ENCODE measurements at places on chromosomes 7 and 10.

DNA sequence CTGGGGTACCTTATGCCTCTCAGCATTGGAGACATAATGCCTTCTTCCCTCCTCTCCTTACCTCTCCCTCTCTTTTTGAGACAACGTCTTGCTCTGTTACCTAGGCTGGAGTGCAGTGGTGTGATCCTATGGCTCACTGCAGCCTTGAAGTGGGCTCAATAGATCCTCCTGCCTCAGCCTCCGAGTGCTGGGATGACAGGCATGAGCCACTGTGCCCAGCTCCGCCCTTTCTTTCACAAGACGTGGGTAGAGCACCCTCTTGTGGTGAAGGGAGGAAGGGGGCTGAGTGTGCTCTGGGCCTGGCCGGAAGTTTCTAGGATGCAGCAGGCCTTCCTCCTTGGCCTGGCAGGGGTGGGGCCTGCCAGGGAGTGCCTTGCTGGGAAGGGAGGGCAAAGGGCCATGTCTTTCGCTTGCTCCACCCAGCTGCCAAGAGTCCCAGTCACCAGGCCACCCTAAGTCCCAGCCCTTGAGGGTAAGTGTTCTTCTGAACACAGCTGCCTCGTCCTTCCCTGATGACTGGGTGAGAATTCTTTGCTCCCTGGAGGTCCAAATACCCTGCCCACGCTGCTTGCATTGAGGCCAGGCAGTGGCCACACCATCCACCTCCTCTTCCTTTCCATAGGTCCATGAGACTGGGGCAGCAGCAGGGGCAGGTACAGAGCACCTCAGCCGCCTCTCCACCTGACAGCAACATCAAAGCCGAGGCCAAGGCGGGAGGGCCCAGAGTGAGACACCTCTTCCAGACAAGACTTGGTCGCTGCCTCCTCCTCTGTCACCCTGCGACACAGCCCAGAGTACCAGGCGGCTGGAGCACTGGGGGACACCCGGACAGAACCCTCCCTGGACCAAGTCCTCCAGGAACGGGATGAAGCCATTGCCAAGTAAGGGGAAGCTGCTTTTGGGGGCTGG, 3.7 kb downstream of the ABHD11 start:
- peak; percentile 77 for DNase-seq

DNA sequence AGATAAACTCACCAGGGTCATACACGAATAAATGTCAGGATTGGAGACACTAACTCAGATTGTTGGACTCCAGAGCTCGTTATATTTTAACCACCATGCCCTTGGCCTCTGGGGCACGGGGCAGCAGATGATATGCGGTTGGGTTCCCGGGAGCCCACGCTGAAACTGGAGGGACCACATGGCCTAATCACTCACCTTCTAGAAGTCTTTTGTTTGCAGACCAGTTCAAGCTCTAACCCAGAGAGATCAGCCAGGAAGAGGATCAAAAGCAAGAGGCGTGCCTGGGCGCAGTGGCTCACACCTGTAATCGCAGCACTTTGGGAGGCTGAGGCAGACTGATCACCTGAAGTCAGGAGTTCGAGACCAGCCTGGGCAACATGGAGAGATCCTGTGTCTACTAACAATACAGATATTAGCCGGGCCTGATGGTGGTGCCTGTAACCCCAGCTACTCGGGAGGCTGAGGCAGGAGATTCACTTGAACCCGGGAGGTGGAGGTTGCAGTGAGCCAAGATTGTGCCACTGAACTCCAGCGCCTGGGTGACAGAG, 42.6 kb upstream of the ECHDC3 start:
- no peak for DNase-seq

DNA sequence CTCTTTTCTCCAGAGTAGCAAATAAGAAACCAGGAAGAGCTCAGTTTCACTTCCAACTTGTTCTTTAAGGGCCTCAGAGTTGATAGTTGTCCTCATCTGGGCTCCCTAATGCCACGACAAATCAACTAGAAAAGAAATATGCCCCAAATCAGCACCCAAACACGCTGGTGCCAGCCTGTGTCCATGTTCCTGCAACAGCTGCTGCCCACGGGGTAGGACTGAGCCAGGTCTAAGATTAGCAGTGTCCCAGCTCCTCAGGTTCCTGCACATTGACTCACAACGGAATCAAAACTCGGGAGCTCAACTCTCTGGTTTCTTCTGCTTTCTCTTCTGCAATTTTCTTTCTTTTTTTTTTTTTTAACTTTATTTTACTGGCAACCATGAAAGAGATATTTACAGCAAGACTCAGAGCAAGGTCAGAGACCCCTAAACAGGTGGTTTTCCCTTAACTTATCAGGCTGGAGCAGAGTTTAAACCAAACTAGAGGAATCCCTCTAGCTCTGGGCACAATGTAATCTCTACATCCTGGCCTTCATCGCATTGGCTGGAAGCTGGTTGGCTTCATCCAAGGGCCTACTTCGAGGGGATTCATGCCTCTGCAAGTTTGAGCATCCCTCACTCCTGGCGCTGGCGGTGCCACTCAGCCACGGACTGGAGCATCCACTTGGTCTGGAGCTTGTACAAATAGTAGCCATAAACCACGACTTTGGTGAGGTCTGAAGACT, 126.1 kb downstream of the PFKFB3 start:
- no peak for DNase-seq

DNA sequence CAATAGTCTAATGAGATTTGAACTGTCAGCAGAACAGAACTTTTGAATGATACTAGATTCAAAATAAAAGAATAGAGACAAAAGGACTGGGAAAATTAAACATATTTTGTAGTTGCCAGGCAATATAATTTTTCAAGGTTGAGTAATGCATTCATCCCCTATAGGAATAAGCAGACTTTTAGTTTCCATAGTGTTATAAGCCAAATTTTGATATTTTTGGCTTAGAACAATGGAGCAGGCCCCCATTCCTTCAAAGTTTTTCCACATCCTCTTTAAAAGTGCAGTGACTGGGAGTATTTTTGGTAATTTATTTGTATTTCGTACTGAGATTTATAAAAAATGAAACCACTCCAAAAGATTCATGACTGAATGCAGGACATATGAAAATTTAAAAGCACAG, 24.0 kb downstream of the MEOX2 start:
- no peak for DNase-seq

- DNase-seq = no peak
Measured at GRCh38 chr7:125033506-125033905, 103.9 kb upstream of the POT1 start.

DNA sequence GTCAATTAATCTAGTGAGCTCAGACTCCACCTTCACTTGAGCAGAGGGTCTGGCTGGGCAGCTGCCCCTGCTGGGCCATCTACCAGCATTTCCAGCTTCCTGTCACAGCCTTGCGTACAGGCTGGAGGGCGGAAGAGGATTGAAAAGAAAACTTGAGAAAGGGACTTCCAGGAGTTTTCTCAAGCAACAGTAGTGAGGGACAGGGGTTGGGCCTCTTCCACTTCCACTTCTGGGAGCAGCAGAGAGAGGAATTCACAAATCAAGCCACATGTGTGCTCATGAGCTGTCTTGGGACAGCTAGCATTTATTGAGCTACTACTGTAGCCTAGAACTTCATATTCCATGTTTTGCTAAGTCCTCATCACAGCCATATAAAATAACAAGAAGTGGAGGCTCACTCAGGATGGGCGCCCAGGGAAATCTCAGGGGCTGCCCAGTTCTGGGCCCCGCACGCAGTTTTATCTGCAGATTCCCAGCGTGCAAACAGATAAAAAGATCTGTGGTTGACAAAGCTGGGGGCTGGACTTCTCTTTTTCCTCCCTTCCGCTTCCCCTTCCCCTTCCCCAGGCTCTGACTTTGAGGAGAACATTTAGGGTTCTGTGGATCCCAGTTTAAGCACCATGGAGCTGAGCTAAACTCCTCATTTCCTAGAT, 135.8 kb downstream of the RGS10 start:
- no peak for DNase-seq

GRCh38 chr10:76866841-76867586, 770.6 kb downstream of the KCNMA1 start:
- no peak for DNase-seq

DNA sequence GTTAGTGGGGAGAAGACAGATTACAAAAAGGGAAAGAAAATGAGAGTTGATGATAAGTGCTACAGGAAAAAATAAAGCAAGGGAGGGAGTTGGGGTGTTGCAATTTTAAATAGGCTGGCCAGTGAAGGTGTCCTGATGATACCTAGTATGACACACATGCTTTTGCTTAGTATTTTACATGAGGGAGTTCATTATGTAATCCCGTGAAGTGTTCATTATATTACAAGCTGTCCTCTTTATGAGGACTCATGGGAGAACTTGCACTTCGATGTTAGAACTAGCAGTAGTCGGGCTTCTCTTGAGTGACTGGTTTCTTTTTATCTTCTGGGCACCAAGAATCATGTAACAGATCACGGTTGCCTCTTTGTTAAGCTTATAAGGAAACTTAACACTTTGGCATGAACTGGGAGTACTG, 102.3 kb upstream of the MTPN start:
- DNase-seq = no peak

- no peak for DNase-seq
Measured at GRCh38 chr10:12974078-12974477, 27.4 kb downstream of the CCDC3 start.

DNA sequence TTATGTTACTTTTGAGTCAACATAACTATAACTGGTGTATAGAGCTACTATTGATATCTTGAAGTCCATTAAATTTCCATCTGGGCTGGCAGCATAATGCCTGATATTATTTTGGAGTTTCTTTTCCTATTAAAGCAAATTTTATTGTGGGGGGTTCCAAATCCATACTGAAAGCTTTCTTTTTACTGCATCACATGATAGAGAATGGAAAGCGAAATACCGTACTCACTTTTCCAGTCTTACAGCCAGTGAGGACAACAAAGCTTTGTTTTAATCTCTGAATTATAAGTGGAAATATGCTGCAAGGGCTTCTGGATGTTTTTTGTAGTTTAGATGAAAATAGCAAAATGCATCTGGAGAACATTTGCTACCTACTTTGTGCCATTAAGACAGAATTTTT, 477.5 kb upstream of the SEMA3D start:
- DNase-seq = no peak

DNA sequence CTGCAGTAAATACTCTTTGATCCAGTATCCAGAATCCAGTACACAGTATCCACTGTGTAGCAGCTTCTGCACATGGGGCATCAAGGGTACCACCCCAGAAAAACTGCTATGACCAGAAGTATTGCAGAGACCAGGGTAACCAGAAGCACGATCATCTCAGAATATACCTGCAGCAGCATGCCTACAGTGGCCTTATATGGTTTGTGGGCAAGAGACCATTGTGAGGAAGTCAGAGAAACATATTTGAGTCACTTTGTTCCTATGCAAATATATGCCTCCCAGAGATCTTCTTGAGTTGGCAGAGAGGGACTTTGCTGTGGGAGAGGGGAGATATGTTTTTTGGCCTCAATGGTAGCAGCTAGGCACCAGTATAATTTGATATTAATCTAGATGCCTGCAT, 206.4 kb upstream of the LRRTM3 start:
- DNase-seq = no peak

- DNase-seq = no peak
Measured at GRCh38 chr7:155228459-155228845, 69.2 kb upstream of the INSIG1 start.

DNA sequence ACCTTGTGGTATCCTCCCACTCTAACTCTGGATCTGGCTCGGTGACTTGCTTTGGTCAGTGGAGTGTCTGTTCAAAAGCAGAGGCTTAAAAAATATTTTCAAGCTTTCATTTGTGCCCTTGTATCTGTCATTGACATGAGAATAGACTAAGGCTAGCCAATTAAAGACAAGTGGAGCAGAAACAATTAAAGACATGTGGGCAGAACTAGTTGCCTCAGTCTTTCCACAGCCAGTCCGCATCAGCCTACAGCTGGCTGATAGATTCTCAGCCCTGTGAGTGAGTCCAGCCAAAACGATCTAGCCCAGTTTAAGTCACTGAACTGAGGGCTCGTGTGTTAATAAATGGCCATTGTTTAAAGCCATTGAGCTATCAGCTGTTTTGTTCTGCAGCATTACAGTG, 185.2 kb upstream of the DGKB start:
- DNase-seq = no peak

- no peak for DNase-seq
Measured at GRCh38 chr10:110260746-110261477, 43.8 kb downstream of the SMNDC1 start.

GRCh38 chr10:132878730-132879407, 63.5 kb downstream of the CFAP46 start:
- DNase-seq = no peak

GRCh38 chr10:102235598-102235920, 5.8 kb downstream of the PITX3 start:
- DNase-seq = no peak

DNA sequence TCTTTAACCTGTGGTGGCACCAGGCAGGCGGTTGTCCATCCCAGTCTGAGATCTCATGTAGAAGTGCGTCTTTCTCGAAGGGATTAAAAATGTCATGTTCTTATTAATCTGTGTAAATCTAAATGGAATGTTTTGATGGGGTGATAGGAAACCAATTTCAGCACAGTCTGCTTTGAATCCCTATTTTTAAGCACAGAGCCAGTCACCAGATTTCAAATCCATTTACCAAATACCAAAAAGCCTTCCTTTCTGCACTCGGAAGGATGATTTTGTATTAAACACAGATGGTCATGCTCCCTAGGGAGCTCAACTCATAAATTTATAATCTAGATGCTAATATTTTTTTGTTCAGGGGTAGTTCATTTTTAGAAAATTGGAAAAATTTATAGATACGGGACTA, 160.6 kb upstream of the AOAH start:
- no peak for DNase-seq

- no peak for DNase-seq
Measured at GRCh38 chr10:114856544-114857287, 35.1 kb downstream of the FHIP2A start.

- DNase-seq = no peak
Measured at GRCh38 chr7:128988372-128988771, 50.6 kb downstream of the IRF5 start.

DNA sequence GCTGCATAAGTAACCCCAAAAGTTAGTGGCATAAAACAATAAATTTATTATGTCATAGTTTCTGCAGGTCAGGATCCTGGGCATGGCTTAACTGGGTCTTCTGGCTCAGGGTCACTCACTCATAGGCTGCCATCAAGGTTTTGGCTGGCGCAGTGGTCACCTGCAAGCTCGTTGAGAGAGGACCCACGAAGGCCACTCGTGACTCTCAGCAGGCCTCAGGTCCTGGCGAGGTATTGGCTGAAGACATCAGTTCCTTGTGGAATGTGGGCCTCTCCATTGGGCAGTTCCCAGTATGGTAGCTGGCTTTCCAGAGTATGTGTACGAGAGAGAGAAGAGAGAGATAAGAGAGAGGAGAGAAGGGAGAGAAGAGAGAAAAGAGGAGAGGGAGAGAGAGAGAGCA, 138.3 kb upstream of the KLF14 start:
- DNase-seq = no peak

GRCh38 chr10:11642566-11642965, 31.1 kb upstream of the USP6NL start:
- DNase-seq = no peak

- peak; percentile 8 for DNase-seq
Measured at GRCh38 chr10:17144757-17145156, 15.1 kb upstream of the CUBN start.

- DNase-seq = no peak
Measured at GRCh38 chr10:120950051-120950561, 98.9 kb downstream of the WDR11 start.

Measured in activated T-cell treated with anti-CD3 and anti-CD28 coated beads for 4 hours (primary cell).